SJCRH30 (cell line): ENCODE measurements at places on chromosomes 6 and 20.

DNA sequence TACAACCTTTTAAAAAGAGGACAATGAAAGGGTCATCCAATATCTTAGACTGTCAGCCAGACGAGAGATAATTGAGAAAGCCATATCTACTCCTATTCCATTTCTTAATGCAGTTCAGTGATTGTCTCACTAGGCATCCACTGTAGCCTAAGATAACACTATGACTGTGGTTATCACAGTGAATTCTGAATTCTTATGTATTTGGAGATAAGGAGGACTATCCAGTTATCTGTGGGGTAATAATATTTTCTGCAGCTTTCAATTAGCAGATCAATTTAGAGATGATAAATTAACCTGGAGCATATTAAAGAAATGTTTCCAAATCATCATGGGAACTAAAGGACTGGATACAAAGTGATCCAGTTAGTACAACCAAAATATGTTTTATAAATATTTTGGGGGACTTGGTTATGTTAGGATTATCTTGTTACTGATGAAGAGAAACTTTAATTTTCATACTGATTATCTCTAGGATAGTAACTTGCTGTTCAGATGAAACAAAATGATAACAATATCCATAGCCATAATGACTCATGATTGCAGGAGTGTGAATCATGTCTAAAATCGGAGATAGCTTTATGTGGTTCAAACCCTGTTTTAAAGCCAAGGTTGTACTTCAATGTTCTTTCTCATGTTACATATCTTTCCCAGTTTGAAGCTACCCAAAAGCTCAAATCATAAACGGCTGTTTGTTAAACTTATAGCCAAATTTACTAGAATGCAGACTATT is 1152.0 kb downstream of the HACE1 start:
- no peak for DNase-seq

GRCh38 chr20:40571639-40572038 is 117.4 kb downstream of the MAFB start:
- DNase-seq = no peak

DNA sequence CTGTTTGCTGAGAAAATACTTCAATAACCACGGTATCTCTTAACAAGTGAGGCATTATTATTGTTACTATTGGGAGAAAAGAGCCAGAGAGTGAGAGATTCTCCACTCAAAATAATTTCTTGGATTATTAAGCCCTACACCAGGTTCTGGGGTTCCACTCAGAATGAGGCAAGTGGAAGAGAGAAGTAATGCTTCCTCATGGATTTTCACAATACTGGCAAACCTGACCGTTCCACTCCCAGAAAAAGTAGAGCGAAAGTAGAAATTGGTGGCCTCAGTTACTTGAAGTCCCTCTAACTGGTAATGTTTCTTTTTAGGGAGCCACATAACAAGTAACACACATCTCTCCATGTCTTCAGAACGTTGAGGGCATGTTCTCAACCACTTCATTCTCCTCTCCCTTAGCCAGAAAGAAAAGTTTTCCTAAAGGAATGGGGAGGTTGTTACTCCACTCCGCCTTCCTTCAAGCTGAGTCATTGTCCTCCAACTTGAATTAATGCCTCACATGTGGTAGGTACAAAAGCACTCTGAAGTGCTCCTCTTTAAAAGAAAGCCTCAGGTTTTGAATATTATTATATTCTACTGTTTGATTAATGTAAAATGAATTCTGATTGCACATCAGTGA is 1.9 kb downstream of the BAG2 start:
- DNase-seq = peak; percentile 11

DNA sequence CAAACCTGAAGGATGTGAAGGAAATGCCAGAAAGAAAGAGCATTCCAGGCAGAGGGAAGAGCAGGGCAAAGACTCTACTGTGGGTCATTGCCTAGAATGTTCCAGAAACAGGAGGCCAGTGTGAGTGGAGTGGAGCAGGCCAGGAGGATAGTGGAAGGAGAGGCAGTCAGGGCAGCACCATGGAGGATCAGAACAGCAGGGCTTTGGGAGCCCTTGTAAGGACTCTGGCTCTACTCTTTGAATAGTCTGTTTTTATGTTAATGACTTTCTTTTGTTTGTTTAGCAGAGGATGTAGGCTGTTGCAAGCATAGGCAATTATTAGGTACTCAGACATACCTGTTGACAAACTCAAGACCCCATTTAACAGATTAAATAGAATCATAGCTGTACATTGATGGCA is 23.6 kb upstream of the FBXL4 start:
- DNase-seq = no peak

- no peak for DNase-seq
These were observed 59.2 kb downstream of the SYNJ2 start for GRCh38 chr6:158040804-158041347.

GRCh38 chr20:45059022-45059728 is 41.8 kb downstream of the KCNS1 start:
- no peak for DNase-seq

DNA sequence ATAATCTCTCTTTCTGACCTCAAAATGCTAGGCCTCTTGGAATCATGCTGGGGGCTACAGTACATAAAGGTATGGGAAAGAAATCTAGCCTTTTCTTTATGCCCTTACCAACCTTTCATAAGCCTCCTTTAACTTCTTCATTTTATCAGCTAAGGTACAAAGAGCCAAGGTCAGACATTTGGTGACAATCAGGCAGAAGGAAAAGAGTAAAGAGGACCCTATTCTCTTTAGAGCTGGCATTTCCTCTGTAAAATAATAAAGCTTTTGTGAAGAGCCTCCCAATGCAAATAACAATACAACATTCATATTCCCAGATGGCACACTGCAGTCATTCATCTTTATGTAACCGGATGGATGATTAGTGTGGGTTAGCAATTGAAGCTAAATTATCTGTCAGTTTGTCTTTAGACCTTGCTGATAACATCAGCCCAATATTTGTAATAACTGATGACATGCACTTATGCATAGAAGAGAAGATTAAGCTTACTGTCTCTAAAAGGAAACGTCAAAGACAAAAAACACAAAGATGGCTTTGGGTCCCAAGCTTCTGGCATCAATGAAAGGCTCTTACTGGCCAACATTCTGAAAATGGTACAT is 163.1 kb downstream of the IBTK start:
- DNase-seq = no peak

DNA sequence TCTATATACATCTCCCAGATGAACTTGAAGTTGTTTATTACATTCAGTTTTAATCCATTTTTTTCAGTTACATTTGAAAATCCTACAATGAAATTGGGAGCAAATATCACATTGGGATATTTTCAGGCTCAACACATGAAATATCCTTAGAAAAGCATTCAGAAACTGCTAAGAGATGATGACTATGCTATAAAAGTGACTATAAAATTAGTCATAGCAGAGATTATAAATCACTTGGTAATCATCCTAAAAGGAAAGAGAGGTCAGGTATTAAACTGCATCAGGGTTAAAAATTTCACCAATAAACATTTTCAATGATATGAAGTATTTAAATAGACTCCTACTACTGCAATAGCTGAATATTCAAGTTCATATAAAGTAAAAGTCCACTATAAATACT is 987.7 kb downstream of the GRIK2 start:
- no peak for DNase-seq

GRCh38 chr20:4711511-4711910 is 10.2 kb upstream of the PRND start:
- DNase-seq = no peak

GRCh38 chr20:11813106-11813890 is 104.4 kb upstream of the BTBD3 start:
- DNase-seq = no peak

DNA sequence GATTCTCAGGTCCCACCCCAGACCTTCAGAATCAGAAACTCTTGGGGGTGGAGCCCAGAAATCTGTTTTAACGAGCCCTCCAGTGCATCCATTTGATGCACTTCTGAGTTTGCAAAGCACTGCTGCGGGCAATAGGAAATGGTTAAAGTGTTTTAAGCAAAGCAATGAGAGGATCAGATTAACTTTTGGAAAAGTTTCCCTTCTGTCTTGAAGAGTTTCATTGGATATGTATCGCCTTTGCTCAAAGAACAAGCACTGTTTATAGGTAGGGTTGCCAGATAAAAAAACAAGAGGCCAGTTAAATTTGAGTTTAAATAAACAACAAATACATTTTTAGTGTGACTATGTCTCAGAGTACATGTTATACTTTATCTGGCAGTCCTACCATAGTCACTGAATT is 226.0 kb downstream of the BMP7 start:
- no peak for DNase-seq

- DNase-seq = no peak
These were observed 7.2 kb downstream of the NCOA7 start for GRCh38 chr6:125797886-125798444.

DNA sequence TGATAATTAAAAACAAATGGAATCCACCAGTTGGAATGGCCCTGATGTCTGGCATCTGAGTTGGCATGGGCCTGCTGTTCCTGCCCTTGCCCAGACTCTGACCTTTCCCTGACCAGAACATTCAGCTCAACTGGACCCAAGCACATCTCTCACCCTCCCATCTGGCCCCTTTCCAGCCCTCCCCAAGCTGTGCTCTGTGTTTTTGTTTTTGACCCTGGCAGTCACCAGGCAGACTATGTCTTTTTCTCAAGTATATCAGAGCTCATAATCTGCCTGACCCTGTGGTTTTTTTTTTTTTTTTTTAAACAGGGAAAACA is 117.6 kb downstream of the TRDN start:
- no peak for DNase-seq

DNA sequence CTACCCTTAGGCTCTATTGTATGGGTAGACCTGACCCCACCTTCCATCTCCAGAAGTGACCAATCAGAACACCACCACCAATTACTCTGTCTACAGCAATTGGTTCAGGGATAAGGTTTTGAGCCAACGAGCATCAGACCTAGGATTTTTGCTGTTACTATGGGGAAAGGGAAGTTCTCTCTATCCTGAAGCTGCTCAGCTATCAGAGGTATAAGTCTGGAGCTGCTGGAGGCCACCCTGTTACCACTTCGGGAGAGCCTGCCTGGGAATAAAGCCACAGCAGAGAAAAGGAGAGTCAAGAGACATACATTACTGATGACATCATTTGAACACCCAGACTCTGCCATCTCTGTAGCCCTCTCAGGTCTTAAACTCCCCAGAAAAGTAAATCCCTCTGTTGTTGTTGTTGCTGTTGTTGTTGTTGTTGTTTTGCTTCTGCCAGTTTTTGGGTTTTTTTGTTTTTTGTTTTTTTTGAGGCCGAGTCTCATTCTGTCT is 94.5 kb downstream of the PREX1 start:
- peak; percentile 76 for DNase-seq

- no peak for DNase-seq
These were observed 863.9 kb upstream of the MANEA start for GRCh38 chr6:94713446-94713845.

GRCh38 chr20:19141998-19142397 is 70.4 kb upstream of the SLC24A3 start:
- no peak for DNase-seq
